ENCODE measurements at places on chromosomes 1 and 21.

GRCh38 chr21:42403611-42404231, at the start of gene UBASH3A:
Gene UBASH3A, plus strand, starts transcription at chr21:42403902. Its CDS starts 44 bp downstream, at chr21:42403946.
- DNase-seq = no peak

- DNase-seq = no peak
Observed at GRCh38 chr1:112735752-112736151, 20.6 kb upstream of the PPM1J start.

DNA sequence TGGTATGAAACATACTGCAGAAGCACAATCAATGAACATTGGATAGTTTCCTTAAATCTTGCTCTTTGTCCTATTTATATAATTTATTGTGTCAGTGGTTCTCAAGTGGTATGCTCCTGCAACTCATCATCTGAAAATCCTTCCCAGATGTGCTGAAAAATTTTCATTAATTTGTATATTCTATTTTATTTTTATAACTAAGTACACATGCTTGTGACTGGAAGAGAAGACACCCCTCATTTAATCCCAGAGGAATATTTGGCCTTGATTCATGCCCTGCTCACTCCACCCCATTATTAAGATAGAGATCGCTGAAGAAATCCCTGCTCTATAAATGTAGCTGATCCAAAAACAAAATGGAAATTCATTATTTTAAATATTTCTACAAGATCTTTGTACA, 870.5 kb upstream of the CXADR start:
- no peak for DNase-seq

- no peak for DNase-seq
Observed at GRCh38 chr1:77412820-77413530, 131.2 kb downstream of the AK5 start.

DNA sequence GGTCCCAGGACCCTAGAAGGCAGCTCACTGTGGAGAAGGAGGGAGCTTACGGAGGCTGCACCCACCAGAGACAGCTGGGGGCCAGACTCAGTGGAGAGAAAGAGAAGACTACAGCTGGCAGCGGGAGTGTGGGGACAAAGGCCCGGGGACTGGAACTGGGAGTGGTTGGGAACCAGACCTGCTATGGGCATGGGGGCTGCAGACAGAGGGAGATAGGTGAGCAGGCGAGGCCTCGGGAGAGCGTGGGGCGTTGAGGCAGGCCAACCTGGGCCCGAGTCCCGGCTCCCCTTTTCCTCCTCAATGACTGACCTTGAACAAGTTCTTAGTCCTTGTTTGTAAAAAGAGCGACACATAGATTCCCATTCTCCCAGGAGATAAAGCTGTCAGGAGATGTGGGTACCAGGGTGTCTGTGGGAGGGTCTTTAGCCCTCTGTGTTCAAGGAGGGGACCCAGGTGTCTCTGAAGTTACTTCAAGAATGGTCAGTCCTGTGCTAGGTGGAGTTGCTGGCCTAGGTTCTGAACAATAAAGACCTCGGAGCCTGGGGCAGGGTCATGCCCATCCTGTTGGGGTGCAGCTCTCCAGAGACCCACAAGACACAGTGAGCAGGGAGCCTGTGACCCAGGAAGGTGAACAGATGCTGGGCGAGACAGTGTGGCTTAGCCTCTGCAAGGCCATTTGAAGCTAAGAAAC, 87.9 kb downstream of the ITPKB start:
- DNase-seq = no peak

GRCh38 chr21:30958741-30959140, 77.4 kb upstream of the KRTAP11-1 start:
- no peak for DNase-seq

DNA sequence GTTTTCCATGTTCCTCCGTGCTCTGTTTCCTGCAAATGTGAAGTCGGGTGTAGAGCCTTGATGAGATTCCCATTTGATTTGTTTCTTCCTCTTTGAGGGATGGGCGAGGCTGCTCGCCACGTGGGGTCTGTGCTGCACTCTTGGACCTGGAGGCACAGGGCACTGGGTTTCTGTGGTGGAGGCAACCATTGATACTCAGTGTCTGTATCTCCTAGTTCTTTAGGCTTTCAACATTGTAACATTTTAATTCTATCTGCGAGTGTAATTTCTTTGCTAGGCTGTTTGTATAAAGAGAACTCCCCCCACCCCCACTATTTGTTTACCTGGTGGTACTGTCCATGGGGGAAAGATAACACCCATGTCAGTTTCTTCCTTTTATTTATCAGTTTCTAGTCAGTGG, 52.3 kb downstream of the GALNT2 start:
- DNase-seq = no peak

- DNase-seq = no peak
Observed at GRCh38 chr1:53535846-53536245, 76.6 kb downstream of the DMRTB1 start.

DNA sequence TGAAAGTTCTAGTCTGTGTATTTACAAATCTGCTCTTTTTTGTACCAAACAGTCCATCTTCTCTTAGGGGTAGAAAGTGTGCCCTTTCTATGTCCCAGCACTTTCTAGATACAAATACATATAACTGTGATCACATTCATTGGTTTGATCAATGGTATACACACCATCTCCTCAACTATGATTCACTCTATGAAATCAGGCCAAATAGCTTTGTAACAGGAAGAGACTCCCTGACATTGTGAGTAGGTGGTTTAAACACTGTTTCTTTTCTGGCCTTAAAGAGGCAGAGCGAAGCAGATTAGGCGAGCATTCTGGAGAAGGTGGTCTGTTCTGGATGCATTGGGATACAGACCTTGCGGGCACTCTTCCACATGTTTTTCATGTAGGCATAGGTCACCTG, 39.3 kb upstream of the EXOSC10 start:
- DNase-seq = no peak

- DNase-seq = no peak
Observed at GRCh38 chr1:27357281-27358037, 9.3 kb downstream of the MAP3K6 start.

GRCh38 chr1:2977886-2978611, 43.2 kb upstream of the ACTRT2 start:
- no peak for DNase-seq

- no peak for DNase-seq
Observed at GRCh38 chr1:45930258-45931150, 127.1 kb downstream of the MAST2 start.

DNA sequence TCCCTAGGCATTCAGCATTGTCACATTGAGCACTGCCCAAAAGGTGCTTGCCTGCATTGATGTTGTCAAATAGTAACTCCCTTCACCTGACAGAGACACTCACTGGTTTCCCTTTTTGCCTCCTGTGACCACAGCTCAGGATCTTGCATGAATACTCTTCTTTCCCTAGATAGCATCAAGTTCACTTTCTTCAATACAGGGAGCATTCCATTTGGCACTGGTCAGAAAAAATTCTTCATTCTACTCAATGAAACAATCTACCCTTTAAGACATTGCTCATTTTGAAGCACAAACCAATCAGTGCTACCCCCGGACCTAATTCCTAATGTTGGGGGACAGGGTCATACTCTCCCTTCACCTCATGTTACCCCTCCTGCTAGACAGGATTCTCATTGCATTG, 319.0 kb upstream of the SNX7 start:
- no peak for DNase-seq

GRCh38 chr1:65214340-65215027, 66.5 kb downstream of the AK4 start:
- DNase-seq = no peak

- DNase-seq = no peak
Observed at GRCh38 chr1:244422174-244422573, 29.5 kb downstream of the ADSS2 start.

DNA sequence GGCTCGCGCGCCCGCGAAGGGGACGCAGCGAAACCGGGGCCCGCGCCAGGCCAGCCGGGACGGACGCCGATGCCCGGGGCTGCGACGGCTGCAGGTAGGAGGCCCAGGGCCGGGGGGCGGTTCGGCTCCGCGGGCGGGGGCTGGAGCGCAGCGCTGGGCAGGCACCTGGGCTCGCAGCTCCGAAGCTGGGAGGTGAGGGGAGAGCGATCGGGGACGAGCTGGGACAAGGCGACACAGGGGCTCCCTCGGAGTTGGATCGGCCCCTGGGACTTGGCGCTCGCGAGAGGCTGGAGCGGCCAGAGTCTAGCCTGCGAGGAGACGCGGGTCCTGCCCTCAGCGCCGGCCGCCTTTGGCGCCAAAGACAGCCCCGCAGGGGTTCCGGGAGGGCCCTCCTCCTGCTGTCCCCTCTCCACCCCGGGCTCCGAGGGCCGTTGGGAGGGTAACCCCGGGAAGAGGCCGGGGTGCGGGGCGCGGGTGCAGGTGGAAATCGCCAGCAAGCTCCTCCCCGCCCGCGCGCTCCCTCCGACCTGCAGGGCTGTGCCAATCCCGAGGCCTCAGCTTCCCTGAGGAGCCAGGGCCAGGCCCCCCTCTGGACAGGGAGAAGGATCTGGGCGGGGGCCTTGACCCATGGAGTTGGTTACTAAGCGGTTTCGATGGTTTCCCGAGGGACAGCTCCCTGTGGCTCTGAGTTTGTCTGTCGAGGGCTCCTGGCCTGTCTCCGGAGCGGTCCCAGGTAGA, 401 bp downstream of the TP73 start:
- no peak for DNase-seq

GRCh38 chr21:41466024-41466820, 40.2 kb downstream of the MX1 start:
- no peak for DNase-seq

DNA sequence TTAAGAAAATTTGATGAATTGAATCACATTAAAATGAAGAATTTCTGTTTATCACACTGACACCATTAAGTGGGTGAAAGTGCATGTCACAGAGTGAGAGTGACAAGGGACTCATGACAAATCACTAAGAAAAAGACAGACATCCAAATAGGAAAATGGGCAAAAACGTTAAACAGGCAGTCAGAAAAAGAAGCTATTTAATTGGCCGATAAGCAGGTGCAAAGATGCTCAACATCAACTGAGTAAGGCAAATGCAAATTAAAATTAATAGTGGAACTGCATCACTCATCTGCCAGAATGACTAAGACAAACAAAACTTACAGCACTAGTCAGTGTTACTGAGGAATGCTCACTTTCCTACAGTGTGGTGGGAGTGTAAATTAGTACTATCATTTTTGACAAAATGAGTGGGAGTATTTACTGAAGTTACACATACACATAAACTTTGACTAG, 39.2 kb upstream of the RUNX1 start:
- DNase-seq = no peak

GRCh38 chr21:36542312-36543101, 62.6 kb upstream of the CLDN14 start:
- no peak for DNase-seq

DNA sequence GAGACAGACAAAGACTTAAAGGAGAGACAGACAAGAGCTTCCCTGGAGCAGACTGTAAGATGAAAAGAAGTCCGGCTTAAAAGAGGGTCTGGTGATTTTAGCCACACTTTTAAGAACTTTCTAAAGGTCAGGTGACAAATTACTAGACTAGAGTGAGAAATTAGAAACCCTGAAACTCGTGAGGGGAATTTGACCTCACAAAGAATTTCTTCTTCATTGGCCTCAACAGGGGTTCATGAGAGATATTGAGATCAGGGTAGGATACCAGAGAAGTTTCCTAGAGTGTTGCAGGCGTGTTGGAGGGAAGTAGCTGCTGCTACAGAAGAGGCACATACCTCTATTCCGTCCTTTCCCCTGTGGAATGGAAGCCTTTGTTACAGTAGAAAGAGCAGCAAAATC, 884.4 kb downstream of the KCNT2 start:
- no peak for DNase-seq

DNA sequence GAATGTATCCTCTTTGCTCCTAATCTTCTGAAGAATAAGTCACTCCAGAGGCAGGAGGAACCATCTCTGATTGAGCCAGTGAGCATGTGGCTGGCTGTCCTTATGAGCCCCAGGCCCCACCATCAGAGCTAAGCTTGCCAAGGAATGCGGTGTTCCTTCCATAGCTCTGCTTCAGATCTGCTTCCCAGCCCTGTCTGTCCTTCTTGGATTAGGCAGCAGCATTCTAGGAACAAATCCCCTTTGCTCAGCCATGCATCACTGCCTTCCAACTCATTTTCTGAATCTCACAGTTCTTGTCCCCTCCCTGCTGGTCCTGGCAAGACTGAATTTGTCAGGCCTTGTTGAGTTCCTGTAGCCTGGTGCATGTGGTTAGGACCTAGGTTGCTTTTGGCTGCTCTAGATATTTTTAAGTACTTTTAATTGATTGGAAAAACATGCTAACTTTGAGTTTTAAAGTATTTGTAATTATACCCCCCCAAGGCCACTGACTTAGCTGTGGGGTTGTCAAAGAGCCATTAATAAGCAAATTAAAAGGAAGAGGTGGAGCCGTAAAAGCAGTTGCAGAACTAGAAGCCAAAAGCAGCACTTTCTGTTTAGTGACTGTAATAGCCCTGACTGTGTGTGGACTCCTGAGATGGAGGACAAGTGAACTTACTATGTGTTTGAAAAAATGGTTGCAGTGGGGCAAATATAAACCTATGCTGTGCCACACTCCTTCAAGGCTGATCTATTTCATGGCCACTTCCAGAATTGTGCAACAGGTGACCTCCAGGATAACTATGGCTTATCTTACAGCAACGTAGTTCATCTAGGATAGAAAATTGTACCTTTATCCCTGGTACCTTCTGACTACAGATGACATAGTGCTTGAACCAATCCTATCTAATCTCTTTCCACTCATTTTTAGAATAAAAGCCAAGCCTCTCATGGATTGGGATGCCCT, 61.3 kb upstream of the BACH1 start:
- DNase-seq = no peak

DNA sequence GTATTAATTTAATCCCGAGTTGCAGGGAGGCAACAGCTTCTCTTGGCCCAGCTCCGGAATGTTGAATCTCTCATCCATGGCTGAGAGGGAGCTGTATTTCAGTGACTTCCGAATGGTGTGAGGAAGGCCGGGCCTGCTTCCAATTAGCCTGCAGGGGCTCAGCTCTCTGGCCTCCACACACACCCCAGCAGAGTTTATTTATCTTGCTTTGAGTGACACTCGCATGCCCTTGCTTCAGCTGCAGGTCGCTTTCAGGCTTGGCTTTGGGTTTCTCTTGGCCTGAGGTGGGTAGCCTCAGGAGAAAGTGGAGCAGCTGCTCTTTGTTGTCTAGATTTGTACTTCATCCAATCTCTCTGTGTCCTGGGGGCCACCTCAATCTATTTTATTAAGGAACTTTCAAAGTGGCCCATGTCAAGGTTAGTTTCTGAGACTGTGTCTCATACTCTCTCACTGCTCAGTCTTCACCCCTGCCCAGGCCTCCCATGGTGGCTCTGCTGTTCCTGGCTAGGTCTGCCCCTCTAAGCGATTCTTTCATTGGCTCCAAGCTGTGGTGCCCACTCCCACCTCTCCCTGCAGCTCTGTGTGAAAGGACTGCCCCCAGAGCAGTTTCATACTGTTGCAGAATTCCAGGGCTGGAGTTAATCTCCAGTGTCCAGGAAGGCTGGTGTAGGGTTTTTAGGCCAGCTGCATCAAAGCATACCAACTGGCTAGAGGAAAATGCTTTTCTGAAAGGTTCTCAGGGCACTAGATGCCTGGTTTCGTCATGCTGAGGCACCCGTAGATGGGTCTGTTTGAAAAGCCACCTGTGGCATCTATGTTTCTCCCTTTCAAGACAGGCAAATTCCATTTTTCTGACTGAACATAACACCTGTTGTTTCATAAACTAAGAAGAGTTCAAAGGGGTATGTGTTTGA, 153.5 kb downstream of the PLXNA2 start:
- DNase-seq = no peak

Data from NCI-H2081 treated with DMSO at 0.1 percent for 48 hours (cell line).